ENCODE measurements at places on chromosomes 2 and 18.

- DNase-seq: no peak
These were observed 282.2 kb upstream of the ATP5MC3 start for GRCh38 chr2:175463589-175464310.

DNA sequence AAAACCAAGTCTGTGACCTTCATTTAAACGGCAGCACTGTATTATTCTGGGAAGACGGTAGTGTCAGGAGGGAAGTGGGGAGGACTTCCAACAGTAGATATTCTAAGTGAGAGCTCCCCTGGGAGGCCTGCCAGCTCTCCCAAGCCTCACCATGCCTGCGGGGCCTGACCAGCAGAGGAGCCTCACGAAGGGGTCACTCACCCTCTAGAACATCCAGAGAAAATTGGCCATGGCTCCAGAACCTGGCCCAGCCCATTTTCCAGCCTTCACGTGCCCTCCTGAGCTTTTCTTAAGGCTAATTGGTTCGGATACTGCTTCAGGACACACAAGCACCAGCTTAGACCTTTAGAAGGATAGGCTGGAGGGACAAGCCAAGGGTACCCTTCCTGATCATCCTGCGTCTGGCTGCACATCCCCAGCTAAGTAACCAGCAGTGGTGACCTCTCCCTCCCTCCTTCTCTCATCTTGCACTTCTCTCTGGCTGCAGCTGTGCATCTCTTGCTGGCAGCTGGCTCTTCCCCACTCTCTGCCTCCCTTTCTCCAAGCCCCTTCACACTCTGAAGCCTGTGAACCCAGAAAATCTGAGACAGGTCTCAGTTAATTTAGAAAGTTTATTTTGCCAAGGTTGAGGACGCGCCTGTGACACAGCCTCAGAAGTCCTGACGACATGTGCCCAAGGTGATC lies 120.1 kb upstream of the PKDCC start:
- DNase-seq: no peak

GRCh38 chr18:56575819-56576663 lies 62.4 kb downstream of the TXNL1 start:
- DNase-seq: no peak

DNA sequence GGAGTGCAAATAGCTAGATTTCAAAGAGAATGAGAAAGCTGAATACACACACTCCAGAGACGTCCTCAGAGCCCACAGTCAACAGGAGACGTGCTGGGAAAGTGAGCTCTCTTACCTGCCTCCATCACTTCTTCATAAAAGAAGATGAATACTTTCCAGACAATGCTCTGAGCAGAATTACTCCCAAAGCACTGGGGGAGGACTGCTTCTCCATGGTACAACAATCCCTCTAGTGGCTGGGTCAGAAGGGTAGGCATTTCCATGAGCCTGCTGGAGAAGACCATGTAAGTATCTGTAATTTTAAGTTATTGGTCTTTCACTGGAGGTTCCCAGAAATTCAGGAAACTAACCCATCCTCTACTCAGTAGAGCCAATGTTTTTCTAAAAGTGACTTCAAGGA lies 190.3 kb downstream of the RBM43 start:
- no peak for DNase-seq

DNA sequence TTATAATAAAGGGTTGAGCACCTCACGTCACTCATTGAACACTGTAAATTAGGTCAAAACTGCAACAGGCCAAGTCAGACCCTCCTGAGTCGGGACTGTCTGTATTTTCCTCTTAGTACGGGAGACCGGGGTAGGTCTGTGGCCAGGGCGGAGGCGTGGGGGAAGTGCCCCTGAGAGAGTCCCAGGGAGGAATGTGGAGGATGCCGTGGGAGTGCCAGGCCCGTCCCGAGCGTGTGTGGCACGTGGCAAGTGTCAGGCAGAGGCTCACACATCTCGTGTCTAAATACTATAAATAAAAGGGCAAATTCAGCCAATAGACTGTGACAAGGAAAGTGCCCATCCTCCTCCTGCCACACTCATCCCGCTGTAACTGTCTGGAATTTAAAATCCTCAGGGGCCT lies 6.3 kb upstream of the HDAC4 start:
- DNase-seq: no peak

- no peak for DNase-seq
These were observed 57.6 kb upstream of the CD302 start for GRCh38 chr2:159855557-159856061.
